ENCODE measurements at places on chromosomes 4 and X.

DNA sequence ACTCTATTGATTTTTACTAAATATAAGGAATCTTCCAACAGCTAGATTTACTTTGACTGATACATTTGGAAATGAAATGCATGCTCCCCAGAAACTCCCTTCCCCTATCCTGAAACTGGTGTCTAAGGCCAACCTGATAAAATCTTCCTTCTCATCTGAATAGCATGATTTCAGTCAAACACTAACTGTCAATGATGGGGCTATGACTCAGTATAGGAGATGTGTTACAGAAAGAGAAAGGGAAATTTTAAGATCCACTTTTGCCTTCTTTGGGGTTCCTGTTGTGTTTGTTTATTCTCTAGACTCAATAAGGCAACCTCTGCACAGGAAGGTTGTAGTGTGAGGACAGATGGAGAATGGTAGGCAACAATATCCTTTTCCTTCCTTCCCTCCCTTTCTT, 160.7 kb downstream of the MOSPD2 start:
- DNase-seq, result no peak

GRCh38 chrX:68431836-68432235, 1.5 kb downstream of the OPHN1 start:
- DNase-seq, result no peak

DNA sequence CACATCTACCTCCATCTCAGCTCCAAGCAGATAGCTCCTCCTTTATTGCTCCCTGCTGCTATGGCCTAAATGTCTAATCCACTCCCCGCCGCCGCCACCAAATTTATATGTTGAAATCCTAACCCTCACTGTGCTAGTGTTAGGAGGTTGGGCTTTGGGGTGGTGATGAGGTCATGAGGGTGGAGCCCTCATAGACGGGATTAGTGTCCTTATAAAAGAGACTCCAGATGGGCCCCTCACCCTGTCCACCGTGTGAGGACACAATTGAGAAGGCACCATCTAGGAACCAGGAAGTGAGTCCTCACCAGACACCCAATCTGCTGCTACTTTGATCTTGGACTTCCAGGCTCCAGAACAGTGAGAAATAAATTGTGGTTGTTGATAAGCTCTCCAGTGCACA, 13.6 kb upstream of the TBC1D14 start:
- no peak for DNase-seq

- DNase-seq, result no peak
Measured at GRCh38 chrX:130915302-130915701, 12.3 kb upstream of the ENOX2 start.

GRCh38 chrX:146173742-146174141, 356.1 kb downstream of the SLITRK2 start:
- DNase-seq, result no peak

- DNase-seq, result no peak
Measured at GRCh38 chr4:185002784-185003183, 15.5 kb upstream of the HELT start.

- no peak for DNase-seq
Measured at GRCh38 chrX:421646-422391, 35.1 kb upstream of the PPP2R3B start.

DNA sequence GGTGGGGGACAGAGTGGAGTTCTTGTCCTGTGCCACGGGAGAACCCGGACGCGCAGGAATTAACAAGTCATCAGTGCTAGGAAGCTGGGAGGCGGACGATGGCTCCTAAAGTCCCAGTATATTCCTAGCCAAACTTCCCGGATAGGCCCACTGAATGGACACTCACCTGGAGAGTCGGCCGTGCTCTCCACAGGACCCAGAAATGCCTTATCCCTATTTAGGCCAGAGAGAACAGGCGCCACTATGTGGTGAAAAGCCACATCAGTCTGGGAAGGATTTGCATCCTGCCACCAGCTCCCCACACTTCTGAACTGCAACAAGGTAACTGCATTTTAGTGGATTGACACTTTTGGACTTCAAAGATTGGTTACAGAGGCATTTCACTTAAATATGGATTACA, 1.1 kb downstream of the CFAP299 start:
- DNase-seq, result no peak

- DNase-seq, result no peak
Measured at GRCh38 chr4:108371282-108371681, 202.6 kb upstream of the LEF1 start.

DNA sequence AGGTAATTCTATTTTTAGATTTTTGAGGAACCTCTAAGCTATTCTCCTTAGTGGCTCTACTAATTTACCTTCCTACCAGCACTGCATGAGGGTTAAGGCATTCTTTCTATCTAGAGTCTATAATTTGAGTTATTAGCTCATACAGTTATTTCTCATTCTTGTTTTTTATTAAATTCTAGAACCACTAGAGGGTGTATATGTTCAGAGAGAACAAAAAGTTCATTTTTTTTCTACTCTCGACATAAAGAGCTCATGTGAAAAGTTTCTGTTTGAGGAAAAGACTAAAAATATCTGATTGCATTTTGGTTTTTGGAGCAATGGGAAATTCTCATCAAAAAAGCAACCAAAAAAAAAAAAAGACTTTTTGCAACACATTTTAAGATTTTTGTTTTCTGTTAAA, 57.0 kb upstream of the LRAT start:
- DNase-seq, result no peak

- DNase-seq, result no peak
Measured at GRCh38 chr4:83454686-83455085, 937 bp downstream of the HELQ start.

DNA sequence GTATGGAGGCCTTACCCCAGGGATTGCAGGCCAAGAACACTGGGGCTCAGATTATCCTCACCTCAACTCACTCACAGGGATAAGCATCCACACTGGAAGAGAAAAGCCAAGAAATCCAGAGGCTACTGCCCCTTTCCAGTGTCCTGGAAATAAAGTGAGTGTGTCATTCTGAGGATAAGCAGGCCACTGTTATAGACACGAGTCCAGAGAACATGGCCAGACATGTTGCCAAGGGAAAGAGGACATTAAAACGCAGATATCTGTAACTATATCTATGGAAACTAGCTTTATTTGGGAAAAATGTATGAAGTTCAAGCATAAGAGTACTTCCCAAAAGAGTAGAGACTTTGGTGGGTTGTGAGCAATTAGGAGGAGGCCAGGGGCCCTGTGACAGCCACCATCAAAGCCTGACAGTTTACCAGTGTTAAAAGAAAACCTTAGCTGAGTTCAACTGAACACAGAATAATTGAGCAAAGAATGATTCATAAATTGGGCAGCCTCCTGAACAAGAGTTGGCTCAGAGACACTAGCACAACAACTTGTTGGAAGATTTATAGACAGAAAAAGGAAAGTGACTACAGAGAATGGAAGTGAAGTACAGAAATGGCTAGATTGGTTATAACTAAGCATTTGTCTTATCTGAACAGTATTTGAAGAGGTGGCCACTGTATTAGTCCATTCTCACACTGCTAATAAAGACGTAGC, 1222.2 kb downstream of the STIM2 start:
- no peak for DNase-seq

GRCh38 chr4:8747467-8748235, 124.0 kb downstream of the HMX1 start:
- DNase-seq, result no peak

DNA sequence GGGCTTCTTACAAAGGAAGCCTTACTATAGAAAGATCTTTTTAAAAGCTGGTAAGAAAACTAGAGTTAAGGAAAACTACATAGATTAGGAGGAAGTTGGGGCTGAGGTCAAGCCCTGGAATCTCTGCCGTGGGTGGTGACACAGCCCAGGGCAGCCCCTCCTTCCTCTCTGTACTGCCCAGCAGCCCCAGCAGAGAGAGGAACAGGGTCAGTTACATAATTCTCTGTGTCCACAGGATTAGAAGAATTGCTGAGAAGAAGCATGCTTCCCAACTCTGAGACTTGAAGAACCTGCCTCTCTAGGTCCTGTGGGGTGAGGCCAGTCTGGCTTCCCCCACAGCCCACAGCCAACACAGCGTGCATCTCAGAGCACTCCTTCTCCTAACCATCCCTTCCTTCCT, 9.2 kb upstream of the ABLIM2 start:
- no peak for DNase-seq

DNA sequence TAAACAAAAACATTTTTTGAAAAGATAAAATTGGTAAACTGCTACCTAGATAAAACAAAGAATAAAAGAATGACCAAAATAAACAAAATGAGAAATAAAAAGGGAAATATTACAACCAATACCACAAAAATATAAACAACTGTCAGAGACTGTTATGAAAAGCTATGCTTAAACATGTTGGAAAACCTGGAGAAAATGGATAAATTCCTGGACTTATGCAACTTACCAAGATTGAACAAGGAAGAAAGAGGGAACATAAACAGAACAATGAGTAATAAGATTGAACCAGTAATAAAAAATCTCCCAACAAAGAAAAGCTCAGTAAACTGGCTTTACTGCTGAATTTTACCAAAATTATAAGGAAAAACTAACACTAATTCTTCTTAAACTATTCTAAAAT, 518.7 kb downstream of the GRXCR1 start:
- no peak for DNase-seq

DNA sequence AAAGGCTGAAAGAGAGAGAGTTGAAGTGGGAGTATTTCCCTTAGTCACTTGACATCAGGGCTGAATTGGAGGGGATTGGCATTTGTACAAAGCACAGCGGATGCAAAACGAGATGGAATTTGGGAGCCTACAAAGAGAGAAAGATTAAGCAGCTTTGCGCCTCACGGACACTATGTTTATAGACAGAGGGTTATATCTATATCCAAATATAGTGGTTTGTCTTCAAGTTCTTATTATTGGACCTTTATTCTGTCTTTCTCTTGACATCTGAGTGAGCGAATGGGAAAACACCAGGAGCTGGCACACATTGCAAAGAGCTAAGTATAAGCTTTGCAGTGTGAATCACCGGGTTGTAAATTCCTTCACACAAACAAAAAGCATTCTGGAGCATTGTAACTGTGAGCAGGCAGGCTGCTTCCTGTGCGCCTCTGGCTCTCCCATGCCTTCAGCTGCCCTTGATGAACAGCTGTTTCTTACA, 500.2 kb downstream of the STIM2 start:
- no peak for DNase-seq

- no peak for DNase-seq
Measured at GRCh38 chr4:48255959-48256342, 13.7 kb downstream of the TEC start.

- no peak for DNase-seq
Measured at GRCh38 chrX:134692990-134693389, 34.7 kb upstream of the PLAC1 start.

GRCh38 chrX:7841084-7841805, 1.7 kb upstream of the VCX start:
- no peak for DNase-seq

- DNase-seq, result no peak
Measured at GRCh38 chrX:39819921-39820849, 277.6 kb downstream of the BCOR start.

- DNase-seq, result no peak
Measured at GRCh38 chr4:165740911-165741310, 132.1 kb upstream of the TLL1 start.

- no peak for DNase-seq
Measured at GRCh38 chr4:183249854-183250253, 70.2 kb downstream of the CLDN22 start.

GRCh38 chrX:129736491-129736890, 2.3 kb upstream of the XPNPEP2 start:
- no peak for DNase-seq

DNA sequence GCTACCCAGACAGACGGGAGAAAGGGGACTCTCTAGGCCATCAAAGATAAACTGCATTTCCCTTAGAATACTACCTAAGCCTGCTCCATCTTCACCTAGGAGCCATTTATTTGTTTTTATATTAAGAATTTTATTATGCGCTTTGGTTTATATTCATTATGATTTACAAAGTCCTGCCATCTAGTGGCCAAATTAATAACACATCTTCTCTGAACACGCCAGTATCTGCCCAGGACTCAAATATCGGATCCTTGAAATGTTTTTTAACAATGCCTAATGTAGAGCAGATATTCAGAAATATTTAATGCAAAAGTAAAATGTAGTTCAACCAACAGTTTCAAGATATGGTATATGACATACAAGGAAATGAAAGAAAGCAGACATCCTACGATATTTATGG, 20.8 kb upstream of the PRPS2 start:
- no peak for DNase-seq

DNA sequence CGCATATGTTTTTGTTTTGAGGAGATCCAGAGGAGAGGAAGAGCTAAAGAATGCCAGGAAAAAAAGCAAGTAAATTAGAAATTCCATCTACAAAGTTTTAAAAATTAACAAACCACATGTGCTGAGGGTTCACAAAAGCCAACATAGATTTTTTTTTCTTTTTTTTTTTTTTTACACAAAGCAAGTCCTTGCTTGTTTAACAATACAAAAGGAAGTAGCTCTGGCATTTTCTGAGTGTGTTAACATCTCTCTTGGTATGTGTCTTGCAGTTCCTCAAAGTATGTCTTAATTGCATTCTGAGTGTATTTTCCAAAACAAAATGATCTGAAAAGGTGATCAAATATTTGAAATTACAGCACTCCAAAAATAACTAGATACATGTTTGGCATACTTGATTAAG, 1682.7 kb upstream of the AGA start:
- DNase-seq, result no peak

DNA sequence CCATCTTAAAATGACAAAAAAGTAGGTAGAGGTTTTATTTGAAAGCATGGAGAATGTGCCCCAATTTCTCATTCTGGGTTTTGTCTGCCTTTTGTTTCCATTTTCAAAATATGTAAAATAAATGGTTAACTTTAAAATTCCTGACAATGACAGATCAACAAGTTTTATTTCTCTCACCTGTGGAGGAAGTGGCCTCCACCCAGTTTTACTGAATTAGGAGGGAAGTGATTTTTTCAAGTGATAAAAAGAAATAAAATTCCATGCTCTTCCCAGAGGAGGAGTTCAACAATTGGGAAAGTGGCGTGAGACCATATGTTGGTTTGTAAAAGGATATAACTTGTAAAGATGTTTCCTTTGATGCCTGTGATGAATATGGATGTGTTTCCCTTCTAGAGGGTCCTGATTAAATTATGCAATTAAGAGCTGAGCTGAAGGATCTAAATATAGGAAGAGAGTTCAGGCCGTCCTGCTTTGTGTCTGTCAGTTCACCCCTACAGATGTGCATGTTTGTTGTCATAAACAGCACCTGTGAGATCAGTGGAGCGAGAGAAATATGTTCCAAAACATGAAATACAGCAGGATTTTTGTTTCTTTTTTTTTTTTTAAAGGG, 19.5 kb downstream of the SMAD1 start:
- no peak for DNase-seq

DNA sequence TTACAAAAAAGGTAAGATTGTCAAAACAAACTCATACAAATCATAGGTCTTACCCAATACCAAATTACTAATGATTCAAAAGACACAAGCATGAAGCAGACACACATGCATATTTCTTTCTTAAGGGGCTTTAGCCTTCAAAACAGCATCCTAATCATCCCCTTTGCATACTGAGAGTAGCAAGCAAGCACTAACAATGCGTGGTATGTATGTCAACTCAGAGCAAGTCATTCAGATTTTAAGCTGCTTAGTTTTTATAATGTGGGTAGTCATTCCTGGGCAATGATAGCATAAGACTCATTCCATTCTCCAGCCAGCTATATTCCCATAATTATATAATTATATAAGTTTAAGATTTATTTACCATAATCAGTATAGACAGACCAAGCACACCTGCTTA, 219.6 kb downstream of the DKK2 start:
- no peak for DNase-seq

GRCh38 chr4:138629669-138630068, 385.9 kb upstream of the NOCT start:
- DNase-seq, result no peak

GRCh38 chr4:68433582-68433981, 13.7 kb upstream of the TMPRSS11E start:
- no peak for DNase-seq

- DNase-seq, result no peak
Measured at GRCh38 chrX:3712051-3712869, 1.2 kb downstream of the PRKX start.
